ENCODE measurements at places on chromosomes 6 and 20. TPM values are rescaled to one million over a fixed set of nuclear protein-coding genes. Genes with fewer than 3 reads are reported as not detected.

The C6orf163 gene
- total RNA-seq = 2.3 TPM

The ZNF165 gene
- 0.85 TPM for total RNA-seq

The ANKEF1 gene
- total RNA-seq = 1.9 TPM

The TASP1 gene
- total RNA-seq = 16.3 TPM

The TMEM151B gene
- not detected for total RNA-seq

The PSORS1C1 gene
- total RNA-seq = not detected

The SALL4 gene
- 0.33 TPM for total RNA-seq

The PAK5 gene
- not detected for total RNA-seq

The RAET1G gene
- total RNA-seq = not detected

The MAPK13 gene
- total RNA-seq = 52.1 TPM

The THBS2 gene
- not detected for total RNA-seq

The PFDN4 gene
- total RNA-seq = 16.5 TPM

The MEI4 gene
- total RNA-seq = not detected

GRCh38 chr6:129195161-129195560, 312.2 kb downstream of the LAMA2 start:
- no peaks in the 10 kb centered on the region for H3K4me1 ChIP-seq
- DNase-seq = no peak
- no peak overlapping the region for H3K27ac ChIP-seq
- H3K36me3 ChIP-seq = no peaks in the 10 kb centered on the region
- no peak overlapping the region for H3K4me3 ChIP-seq

GRCh38 chr6:158860279-158860865, 41.2 kb upstream of the EZR start:
- no peak overlapping the region for H3K27ac ChIP-seq
- H3K4me3 ChIP-seq = no peak overlapping the region
- no peaks in the 10 kb centered on the region for H3K27me3 ChIP-seq
- peaks cover 9% of the 10 kb centered on the region for H3K4me1 ChIP-seq
- H3K36me3 ChIP-seq = no peaks in the 10 kb centered on the region
- no peak for DNase-seq

GRCh38 chr6:149963462-149964307, at the start of gene ULBP1:
ULBP1 (plus strand) TSS chr6:149963943; CDS start chr6:149964050, 107 bp downstream.
- H3K27ac ChIP-seq = no peak within 1 kb of the TSS
- no peaks in the 10 kb centered on the region for H3K36me3 ChIP-seq

GRCh38 chr6:148382861-148383260, 40.2 kb downstream of the SASH1 start:
- no peaks in the 10 kb centered on the region for H3K4me1 ChIP-seq
- H3K27ac ChIP-seq = no peak overlapping the region
- H3K4me3 ChIP-seq = no peak overlapping the region
- no peaks in the 10 kb centered on the region for H3K36me3 ChIP-seq

- no peak overlapping the region for H3K4me3 ChIP-seq
- peaks cover 16% of the 10 kb centered on the region for H3K4me1 ChIP-seq
- peak overlapping the region; percentile 15 for H3K27ac ChIP-seq
- no peak for DNase-seq
- peaks cover 40% of the 10 kb centered on the region for H3K36me3 ChIP-seq
Observed at GRCh38 chr20:49100972-49101371, 54.9 kb downstream of the CSE1L start.

DNA sequence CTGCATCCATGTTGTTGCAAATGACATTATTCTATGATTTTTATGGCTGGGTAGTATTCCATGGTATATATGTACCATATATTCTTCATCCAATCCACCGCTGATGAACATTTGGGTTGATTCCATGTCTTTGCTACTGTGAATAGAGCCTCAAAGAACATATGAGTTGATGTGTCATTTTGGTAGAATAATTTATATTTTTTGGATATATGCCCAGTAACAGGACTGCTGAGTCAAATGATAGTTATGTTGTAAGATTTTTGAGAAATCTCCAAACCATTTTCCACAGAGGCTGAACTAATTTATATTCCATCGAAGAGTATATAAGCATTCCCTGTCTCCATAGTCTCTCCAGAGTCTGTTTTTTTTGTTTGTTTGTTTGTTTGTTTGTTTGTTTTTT, 1373.5 kb downstream of the GRIK2 start:
- no peak for DNase-seq
- H3K4me3 ChIP-seq = no peak overlapping the region
- H3K27ac ChIP-seq = no peak overlapping the region
- H3K36me3 ChIP-seq = no peaks in the 10 kb centered on the region
- H3K27me3 ChIP-seq = no peaks in the 10 kb centered on the region

DNA sequence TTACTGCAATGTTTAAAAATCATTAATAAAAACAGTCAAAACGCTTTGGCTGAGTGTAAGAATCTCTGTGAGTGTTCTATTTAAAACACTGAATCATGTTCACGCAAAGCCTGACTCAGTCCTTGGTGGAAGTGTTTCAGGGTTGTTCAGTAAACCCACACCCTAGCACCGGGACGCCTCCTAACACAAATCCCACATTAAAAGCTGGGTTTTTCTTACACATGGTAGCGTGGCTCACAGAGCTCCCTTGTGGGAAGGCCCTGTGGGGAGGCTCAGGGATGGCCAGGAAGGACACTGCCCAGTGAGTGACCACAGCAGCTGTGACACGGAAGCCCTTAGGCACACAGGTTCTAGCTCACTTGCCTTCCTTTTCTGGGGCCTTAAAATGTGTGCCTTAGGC, 80.2 kb downstream of the GMPR start:
- H3K27ac ChIP-seq = no peak overlapping the region
- H3K4me3 ChIP-seq = no peak overlapping the region
- H3K27me3 ChIP-seq = no peaks in the 10 kb centered on the region
- no peak for DNase-seq
- H3K4me1 ChIP-seq = peaks cover 60% of the 10 kb centered on the region

DNA sequence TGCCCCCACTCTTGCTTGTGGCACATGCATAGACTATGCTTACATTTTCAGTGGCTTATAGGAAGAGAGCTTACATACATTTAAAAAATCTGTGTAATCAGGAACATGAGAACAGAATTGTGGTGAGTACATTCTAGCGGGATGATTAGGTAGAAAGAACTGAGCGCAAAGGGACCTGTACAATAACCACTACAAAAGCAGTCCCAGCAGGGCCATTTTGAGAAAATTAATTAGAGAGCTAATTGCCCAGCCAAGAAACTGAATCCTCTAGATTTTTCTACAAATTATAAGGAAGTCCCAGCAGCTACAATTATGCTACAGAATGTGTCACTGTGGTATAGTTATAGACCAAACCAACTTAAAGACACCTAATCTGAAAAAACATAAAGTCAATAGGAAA, 105.6 kb upstream of the TNFAIP3 start:
- H3K4me1 ChIP-seq = peaks cover 10% of the 10 kb centered on the region
- H3K27me3 ChIP-seq = no peaks in the 10 kb centered on the region
- H3K27ac ChIP-seq = no peak overlapping the region
- H3K36me3 ChIP-seq = no peaks in the 10 kb centered on the region

GRCh38 chr6:72322771-72323170, 299.1 kb upstream of the KCNQ5 start:
- DNase-seq = no peak
- no peak overlapping the region for H3K4me3 ChIP-seq
- no peaks in the 10 kb centered on the region for H3K27me3 ChIP-seq
- no peaks in the 10 kb centered on the region for H3K4me1 ChIP-seq
- no peaks in the 10 kb centered on the region for H3K36me3 ChIP-seq
- H3K27ac ChIP-seq = no peak overlapping the region

- peaks cover 6% of the 10 kb centered on the region for H3K4me1 ChIP-seq
- H3K4me3 ChIP-seq = no peak overlapping the region
- no peaks in the 10 kb centered on the region for H3K36me3 ChIP-seq
- H3K27me3 ChIP-seq = no peaks in the 10 kb centered on the region
- no peak overlapping the region for H3K27ac ChIP-seq
Observed at GRCh38 chr6:165883851-165884640, 221.0 kb upstream of the PDE10A start.

GRCh38 chr6:157537556-157537955, 156.6 kb downstream of the ZDHHC14 start:
- H3K36me3 ChIP-seq = no peaks in the 10 kb centered on the region
- H3K27ac ChIP-seq = peak overlapping the region; percentile 56
- H3K4me1 ChIP-seq = peaks cover 58% of the 10 kb centered on the region
- H3K27me3 ChIP-seq = no peaks in the 10 kb centered on the region

- DNase-seq = no peak
- H3K27ac ChIP-seq = no peak overlapping the region
- H3K36me3 ChIP-seq = no peaks in the 10 kb centered on the region
- no peak overlapping the region for H3K4me3 ChIP-seq
- H3K4me1 ChIP-seq = no peaks in the 10 kb centered on the region
Observed at GRCh38 chr6:79869184-79869583, 78.2 kb downstream of the ELOVL4 start.

- H3K36me3 ChIP-seq = no peaks in the 10 kb centered on the region
- H3K4me1 ChIP-seq = no peaks in the 10 kb centered on the region
- H3K4me3 ChIP-seq = no peak overlapping the region
- no peaks in the 10 kb centered on the region for H3K27me3 ChIP-seq
Observed at GRCh38 chr6:100300221-100300736, 164.4 kb downstream of the SIM1 start.

- no peak overlapping the region for H3K27ac ChIP-seq
- no peaks in the 10 kb centered on the region for H3K4me1 ChIP-seq
- no peak for DNase-seq
- no peak overlapping the region for H3K4me3 ChIP-seq
- H3K36me3 ChIP-seq = peaks cover 74% of the 10 kb centered on the region
Observed at GRCh38 chr6:152404936-152405595, 232.1 kb downstream of the SYNE1 start.

DNA sequence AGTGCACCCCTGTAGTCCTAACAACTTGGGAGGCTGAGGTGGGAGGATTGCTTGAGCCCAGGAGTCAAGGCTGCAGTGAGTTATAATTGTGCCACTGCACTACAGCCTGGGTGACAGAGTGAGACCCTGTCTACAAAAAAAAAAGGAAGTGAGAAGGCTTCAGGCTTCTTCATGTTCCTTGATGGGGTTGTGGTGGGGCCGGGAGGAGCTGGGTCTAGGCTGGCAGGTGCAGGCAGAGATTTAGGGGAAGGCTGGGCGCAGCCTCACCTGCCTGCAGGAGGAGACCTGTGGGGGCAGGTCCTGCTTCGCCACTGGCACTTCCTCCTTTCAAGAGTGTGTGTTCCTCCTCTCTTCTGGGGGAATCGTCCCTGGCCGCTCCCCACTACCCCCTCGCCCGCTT, 63.9 kb downstream of the CHMP4B start:
- H3K4me1 ChIP-seq = no peaks in the 10 kb centered on the region
- no peak overlapping the region for H3K27ac ChIP-seq
- no peak for DNase-seq
- no peak overlapping the region for H3K4me3 ChIP-seq
- no peaks in the 10 kb centered on the region for H3K27me3 ChIP-seq

- H3K36me3 ChIP-seq = no peaks in the 10 kb centered on the region
- no peak overlapping the region for H3K4me3 ChIP-seq
- no peaks in the 10 kb centered on the region for H3K27me3 ChIP-seq
- no peaks in the 10 kb centered on the region for H3K4me1 ChIP-seq
- no peak for DNase-seq
Observed at GRCh38 chr6:34067814-34068213, 78.1 kb downstream of the GRM4 start.

GRCh38 chr6:41958022-41958856, 16.6 kb upstream of the CCND3 start:
- no peak for DNase-seq
- no peaks in the 10 kb centered on the region for H3K27me3 ChIP-seq
- no peak overlapping the region for H3K4me3 ChIP-seq
- peak overlapping the region; percentile 11 for H3K27ac ChIP-seq

- H3K36me3 ChIP-seq = no peaks in the 10 kb centered on the region
- H3K4me3 ChIP-seq = no peak overlapping the region
- no peaks in the 10 kb centered on the region for H3K27me3 ChIP-seq
- H3K27ac ChIP-seq = no peak overlapping the region
Observed at GRCh38 chr20:7470912-7471311, 469.3 kb downstream of the HAO1 start.

DNA sequence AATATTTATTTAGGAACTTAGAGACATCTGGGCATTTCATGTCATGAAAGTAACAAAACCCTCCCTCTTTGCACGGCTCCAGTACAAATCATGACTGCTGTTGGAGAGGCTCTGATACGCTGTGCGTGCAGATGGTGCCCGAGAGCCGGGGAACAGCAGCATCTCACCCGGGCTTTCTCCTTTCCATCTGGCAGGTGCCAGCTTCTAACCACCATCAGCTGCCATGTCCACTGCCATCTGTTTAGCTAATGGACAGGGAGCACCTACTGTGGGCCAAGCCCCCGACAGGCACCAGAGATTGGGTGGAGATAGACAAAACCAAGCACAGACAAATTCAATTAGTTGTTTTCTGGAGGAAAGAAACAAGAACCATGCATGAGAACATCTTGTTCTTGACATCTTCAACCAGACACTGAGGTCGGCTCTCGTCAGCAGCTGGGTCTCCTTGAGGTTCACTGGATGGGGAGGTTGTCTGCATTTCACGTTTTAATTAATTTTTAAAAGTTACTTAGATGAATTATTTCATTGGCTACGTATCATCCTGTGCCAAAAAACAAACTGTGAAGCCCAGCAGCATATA, 323.7 kb downstream of the THBS2 start:
- no peaks in the 10 kb centered on the region for H3K4me1 ChIP-seq
- no peaks in the 10 kb centered on the region for H3K36me3 ChIP-seq
- H3K4me3 ChIP-seq = no peak overlapping the region
- no peaks in the 10 kb centered on the region for H3K27me3 ChIP-seq
- DNase-seq = no peak
- no peak overlapping the region for H3K27ac ChIP-seq

DNA sequence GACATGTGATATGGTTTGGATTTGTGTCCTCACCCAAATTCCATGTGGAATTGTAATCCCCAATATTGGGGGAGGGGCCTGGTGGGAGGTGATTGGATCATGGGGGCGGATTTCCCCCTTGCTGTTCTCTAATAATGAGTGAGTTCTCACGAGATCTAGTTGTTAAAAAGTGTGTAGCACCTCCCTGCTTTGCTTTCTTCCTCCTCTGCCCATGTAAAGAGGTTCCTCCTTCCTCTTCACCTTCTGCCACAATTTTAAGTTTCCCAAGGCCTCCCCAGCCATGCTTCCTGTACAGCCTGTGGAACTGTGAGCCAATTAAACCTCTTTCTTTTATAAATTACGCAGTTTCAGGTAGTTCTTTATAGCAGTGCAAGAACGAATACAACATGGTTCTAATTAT, 2.1 kb upstream of the ZNF451 start:
- no peak overlapping the region for H3K27ac ChIP-seq
- no peak overlapping the region for H3K4me3 ChIP-seq
- H3K36me3 ChIP-seq = no peaks in the 10 kb centered on the region
- no peak for DNase-seq
- H3K27me3 ChIP-seq = no peaks in the 10 kb centered on the region
- H3K4me1 ChIP-seq = peaks cover 6% of the 10 kb centered on the region

DNA sequence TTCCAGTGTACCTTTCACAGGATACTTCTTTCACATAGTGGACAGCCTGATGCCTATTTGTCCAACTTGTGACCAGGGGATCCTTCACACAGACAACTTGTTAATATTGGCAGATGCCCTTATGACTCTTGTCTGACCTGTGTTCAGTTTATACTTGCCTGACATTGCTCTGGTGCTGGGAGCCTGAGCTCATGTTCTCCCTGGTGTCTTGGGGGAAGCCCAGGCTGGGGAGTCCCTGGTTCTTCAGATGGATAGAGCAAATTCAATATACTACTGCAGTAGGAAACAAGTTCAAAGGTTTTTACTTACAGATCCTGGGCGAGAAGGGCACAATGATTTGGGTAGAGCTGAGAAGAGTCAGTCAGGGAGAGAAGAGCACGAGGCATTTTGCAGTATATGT, 76.1 kb downstream of the NKAIN2 start:
- H3K27me3 ChIP-seq = no peaks in the 10 kb centered on the region
- no peak overlapping the region for H3K4me3 ChIP-seq
- H3K36me3 ChIP-seq = no peaks in the 10 kb centered on the region
- DNase-seq = no peak
- H3K4me1 ChIP-seq = no peaks in the 10 kb centered on the region
- H3K27ac ChIP-seq = no peak overlapping the region

All from natural killer cell (primary cell).